B cell (primary cell): ENCODE measurements at places on chromosomes 5 and 9.

DNA sequence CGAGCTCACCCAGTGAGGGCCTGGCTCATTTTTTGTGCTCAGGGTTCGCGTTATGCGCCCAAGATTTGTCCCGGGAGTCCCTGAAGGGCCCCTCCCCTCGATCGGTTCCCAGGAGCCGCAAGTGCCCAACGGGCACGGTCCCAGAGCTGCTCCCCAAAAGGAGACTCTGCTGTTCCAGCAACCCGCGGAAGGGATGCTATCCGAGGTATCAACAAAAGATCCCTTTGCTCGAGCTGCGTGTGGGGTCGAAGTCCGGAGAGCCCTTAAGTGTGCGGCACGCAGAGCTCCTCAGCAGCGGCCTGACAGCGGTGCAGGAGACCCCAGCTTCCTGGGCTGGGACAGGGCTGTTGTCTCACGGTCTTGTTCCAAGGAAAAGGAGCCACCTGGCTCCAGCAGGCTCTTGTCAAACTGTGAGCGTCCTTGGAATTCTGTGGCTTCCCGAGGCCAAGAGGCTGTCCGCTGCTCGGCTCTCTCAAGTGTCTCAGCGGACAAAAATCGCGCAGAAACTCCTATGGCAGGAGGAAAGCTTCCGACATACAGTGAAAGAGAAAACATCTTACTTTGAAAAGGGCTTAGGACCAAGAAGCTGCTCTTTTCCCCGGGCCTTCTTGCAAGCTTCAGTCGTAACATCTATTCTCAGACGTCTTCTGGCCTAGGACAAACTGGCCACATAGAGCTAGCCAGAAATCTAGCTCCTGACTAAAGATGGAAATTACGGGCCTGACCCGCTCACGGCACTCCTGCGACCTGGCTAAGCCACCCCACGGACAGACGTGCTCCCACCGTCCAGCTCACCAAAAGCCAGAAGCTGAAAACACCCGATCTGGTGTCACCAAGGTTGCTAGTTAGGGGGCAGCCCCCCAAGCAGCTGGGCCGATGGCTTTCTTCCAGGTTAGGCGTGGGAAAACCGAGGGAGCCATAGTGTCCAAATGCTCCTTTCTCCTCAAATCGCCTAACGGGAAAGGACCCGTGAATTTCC is 2.6 kb upstream of the FOXB2 start:
- peak; percentile 18 for DNase-seq

DNA sequence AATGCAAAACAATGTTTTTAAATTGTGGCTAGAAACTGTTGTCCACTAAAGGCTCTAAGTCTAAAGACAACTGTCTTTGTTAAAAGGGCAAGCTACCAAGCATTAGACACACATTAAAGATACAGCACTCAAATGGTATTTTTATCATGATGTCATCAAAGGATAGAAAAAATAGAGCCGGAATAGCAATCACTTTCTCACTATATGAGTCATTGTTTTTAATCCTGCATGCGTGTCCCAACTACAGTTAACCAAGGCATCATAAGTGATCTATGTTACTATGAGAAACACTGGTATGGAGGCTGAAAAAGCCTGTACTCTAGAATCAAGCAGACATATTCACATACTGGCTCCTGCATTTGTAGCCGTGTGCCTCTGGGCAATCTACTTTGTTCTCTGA is 1.9 kb upstream of the PJA2 start:
- no peak for DNase-seq

DNA sequence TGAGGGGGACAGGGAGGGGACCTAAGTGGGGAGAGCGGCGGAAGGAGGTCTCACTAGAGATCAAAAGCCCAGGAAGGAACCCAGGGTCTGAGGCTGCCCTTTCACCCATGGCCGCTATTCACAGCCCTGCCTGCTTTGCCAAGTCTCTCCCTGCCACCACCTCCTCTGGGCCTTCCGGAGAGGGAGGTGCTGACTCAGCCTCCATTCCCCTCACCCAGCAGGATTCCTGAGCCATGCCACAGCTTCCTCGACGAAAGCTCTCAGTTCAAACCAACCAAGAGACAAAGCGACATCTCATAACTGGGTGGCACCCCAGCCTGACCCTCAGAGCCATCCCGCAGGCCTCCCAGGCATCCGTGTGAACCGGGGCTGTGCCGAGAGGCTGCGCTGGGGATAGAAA is 36.7 kb downstream of the PAX5 start:
- DNase-seq: peak; percentile 34

- DNase-seq: no peak
These were observed 345 bp upstream of the PRRC1 start for GRCh38 chr5:127517110-127517479.

GRCh38 chr9:17160327-17160726 is 25.5 kb downstream of the CNTLN start:
- no peak for DNase-seq

DNA sequence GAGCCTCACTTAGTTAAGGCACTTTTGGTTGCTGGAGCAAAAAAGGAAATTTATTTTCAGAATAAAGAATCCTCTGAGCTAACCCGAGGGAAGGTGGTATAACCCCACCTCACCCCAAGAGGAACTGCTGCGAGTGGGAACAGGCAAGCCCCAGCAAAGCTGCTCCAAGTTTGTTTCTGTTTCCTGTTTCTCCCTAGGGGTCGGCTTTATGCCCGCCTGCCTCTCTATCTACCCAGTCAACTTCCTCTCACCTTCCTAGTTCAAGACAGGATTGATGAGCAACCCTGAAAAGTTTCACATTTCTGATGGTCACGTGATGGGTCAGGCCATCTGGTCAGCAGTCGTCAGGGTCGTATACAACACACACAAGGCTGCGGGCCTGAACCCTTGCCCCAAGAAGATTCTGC is 31.1 kb downstream of the TRIO start:
- peak; percentile 62 for DNase-seq

DNA sequence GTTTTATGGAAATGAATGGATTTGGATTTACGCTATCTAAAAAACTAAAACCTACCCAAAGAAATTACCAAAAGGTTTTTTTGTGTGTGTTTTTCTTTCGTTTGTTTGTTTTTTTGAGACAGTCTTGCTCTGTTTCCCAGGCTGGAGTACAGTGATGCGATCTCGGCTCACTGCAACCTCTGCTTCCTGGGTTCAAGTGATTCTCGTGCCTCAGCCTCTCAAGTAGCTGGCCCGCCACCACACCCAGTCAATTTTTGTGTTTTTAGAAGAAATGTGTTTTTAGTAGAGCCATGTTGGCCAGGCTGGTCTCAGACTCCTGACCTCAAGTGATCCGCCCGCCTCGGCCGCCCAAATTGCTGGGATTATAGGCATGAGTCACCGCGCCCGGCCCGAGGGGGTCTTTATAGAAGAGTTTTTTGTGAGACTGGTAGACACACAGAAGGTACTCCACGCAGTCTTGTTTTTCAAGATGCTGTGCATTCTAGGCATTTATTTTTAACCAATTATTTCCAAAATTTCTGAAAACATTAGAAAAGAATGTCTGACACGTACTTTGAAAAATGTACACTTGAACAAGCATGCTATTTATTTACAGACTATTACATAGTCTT is 75.7 kb downstream of the NR6A1 start:
- DNase-seq: no peak

- DNase-seq: no peak
These were observed 66.1 kb upstream of the RASGRF2 start for GRCh38 chr5:80894083-80894482.

DNA sequence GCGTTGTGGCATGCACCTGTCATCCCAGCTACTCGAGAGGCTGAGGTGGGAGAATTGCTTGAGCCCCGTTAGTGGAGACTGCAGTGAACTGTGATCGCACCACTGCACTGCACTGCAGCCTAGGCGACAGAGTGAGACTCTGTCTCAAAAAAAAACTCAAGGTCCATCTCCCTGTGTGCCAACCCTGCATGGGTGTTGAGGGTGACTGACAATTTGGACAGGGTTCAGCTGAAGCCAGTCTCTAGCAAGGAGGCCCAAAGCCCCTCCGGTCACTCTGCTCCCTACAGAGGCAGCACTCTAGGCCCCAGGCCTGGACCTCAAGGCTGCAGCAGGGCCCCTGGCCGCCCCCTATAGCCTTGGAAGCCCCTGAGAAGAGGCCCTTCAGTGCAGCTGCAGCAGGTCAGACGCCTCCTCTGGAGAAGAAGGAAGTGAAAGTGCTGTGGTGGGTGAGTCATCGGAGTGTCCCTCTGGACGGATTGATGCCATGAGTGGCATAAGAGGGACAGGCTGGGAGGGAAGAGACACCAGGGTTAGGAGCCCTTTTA is 39.2 kb upstream of the NEK6 start:
- peak; percentile 90 for DNase-seq

DNA sequence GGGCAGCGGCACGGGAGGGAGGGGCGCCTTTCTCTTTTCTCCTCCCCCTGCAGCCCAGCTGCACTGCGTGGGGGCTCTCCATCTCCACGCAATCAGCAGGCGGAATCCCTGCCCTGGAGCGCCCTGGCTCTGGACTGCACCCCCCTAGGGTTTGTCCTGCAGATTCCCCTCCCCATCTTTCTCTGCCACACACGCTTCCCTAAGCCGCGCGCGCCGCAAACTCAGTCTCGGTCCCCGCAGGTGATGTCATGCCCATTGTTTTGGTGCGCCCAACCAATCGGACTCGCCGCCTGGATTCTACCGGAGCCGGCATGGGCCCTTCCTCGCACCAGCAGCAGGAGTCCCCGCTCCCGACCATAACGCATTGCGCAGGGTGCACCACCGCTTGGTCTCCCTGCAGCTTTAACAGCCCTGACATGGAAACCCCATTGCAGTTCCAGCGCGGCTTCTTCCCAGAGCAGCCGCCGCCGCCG is at the start of gene KCNN2:
TSS of gene KCNN2 (plus strand) at position 347 of the 473 bp plus-strand sequence. CDS start at position 417, 70 bp downstream.
- DNase-seq: peak; percentile 4

GRCh38 chr9:3224931-3225330 is 300.9 kb downstream of the RFX3 start:
- no peak for DNase-seq

GRCh38 chr9:124594225-124594624 is 87.0 kb upstream of the NR5A1 start:
- DNase-seq: no peak

GRCh38 chr9:16363916-16364315 is 506.6 kb downstream of the BNC2 start:
- DNase-seq: no peak

- DNase-seq: no peak
These were observed 295.9 kb upstream of the ZNF608 start for GRCh38 chr5:125042261-125042890.

GRCh38 chr9:12212860-12213259 is 480.3 kb upstream of the TYRP1 start:
- DNase-seq: no peak

GRCh38 chr5:68884144-68884754 is 209.6 kb upstream of the SLC30A5 start:
- DNase-seq: no peak

DNA sequence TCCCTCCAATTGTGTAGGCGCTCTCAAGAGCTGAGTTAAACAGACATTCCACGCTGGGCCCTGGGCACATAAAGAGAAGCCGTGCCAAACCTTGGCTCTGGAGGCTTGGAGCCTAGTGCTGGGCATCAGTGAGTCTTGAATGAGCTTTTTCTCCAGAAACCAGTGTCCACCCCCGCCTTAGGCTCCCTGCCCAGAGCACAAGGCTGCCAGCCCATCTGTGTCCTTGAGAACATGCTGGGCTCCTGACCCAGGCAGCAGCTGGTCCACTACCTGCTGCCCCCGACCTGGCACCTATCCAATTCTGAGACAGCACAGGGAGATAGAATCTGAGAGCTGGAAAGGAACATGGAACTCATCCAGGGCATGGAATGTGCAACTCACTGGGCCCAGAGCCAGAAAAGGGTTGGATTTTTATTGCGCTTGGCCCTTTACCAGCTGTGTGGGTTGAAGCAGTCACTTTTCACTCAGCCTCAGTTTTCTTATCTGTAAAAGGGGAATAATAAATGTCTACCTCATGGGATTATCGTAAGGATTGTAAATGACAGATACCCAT is 92.4 kb upstream of the CPLX2 start:
- no peak for DNase-seq

GRCh38 chr5:43616535-43616934 is 13.6 kb downstream of the NNT start:
- no peak for DNase-seq

DNA sequence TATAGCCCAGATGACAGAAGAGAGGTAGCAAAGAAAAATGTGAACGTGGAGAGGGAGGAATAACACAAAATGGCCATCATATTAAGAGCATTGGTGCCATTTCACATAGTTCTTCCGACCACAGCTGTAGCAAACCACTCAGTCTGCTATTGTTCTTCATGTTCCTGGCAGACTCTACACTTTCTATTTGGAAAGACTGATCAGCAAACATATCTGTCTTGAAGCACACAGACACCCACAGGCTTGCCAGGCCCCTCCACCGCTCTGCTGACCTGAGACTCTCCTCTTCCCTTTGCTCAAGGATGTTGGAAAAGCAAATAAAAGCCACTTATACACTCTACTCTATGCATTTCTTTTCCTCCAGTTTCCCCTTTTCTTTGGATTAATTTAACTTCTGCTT is 298.0 kb downstream of the FBXL7 start:
- no peak for DNase-seq
